ENCODE measurements at places on chromosomes 3 and 15. TPM values are rescaled to one million over a fixed set of nuclear protein-coding genes. Genes with fewer than 3 reads are reported as not detected.

DNA sequence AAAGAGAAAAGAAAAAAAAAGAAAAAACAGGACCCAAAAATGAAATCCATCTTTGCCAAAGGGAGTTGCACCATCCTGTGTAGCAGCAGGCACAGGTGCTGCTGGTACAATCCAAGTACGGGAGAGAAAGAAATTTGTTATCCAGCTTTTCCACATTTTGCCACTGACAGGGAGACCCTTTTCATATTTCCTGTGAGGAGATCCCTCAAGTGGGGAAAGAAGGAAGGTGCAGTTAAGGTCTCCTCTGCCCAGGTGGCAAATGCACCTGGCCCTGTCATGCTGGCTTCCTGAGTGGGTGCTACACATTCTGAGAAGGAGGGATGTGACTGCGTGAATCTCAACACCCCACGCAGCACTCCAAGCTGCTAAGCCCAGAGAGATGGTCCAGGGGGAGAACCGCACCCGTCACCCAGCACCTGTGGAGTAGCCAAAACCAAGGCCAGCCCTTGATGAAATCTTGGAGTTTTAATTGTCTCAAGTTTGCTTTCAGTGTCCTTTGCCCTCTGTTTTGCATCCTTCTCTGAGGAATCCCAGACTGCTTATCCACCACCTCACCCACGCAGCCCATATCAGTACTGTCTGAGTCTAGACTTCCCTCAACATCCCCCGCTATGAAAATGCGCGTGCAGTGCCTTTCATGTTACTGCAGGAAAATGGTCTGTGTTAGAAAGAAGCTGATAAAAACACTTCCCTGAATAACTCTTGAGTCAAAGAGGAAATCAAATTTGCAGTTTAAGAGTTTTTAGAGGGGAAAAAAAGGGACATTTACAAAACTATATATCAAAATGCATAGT lies 141.9 kb upstream of the THBS1 start:
- no peak for DNase-seq
- no peak overlapping the region for H3K27ac ChIP-seq
- H3K4me1 ChIP-seq = no peaks in the 10 kb centered on the region
- H3K27me3 ChIP-seq = peaks cover 19% of the 10 kb centered on the region

DNA sequence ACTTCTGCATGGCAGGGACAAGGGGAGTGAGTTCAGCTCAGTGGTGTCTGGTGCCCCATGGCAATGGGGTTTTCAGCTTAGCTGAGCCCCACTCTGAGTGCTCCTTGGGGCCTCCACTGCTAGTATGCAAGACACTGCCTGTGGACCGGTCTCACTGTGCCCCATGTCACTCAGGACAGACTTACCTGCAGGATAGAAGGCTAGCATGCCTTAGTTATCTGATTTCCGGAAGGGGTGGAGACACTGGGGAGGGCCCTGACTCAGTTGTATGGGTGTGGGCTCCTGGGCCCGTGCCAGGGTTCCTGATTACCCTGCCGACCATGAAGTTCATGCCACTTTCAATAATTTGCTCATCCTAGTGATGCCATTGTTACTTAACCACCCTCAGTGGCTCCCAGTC lies 4.3 kb upstream of the SLC6A20 start:
- no peak for DNase-seq
- H3K4me3 ChIP-seq = no peak overlapping the region
- no peaks in the 10 kb centered on the region for H3K36me3 ChIP-seq
- H3K27me3 ChIP-seq = peaks cover 29% of the 10 kb centered on the region

DNA sequence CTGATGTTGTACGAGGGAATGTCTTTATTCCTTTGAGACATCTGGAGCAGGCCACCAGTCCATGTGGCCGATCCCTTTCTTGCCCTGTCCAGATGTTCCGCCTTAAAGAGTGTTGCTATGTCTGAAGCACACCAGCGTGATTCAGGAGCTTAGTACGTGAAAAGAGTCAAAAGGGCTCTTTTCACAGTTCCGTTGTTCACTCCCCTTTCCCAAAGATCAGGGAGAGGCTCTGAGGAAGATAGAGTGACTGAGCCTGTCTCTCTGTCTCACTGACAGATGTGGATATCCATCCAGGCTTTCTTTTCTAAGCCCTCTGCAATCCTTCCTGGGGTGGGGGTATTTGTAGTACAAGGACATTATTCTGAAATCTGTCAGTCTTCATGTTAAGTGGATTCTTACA lies 262.5 kb upstream of the LRTM1 start:
- no peaks in the 10 kb centered on the region for H3K4me1 ChIP-seq
- no peaks in the 10 kb centered on the region for H3K27me3 ChIP-seq
- no peak overlapping the region for H3K4me3 ChIP-seq
- H3K36me3 ChIP-seq = no peaks in the 10 kb centered on the region
- no peak for DNase-seq

DNA sequence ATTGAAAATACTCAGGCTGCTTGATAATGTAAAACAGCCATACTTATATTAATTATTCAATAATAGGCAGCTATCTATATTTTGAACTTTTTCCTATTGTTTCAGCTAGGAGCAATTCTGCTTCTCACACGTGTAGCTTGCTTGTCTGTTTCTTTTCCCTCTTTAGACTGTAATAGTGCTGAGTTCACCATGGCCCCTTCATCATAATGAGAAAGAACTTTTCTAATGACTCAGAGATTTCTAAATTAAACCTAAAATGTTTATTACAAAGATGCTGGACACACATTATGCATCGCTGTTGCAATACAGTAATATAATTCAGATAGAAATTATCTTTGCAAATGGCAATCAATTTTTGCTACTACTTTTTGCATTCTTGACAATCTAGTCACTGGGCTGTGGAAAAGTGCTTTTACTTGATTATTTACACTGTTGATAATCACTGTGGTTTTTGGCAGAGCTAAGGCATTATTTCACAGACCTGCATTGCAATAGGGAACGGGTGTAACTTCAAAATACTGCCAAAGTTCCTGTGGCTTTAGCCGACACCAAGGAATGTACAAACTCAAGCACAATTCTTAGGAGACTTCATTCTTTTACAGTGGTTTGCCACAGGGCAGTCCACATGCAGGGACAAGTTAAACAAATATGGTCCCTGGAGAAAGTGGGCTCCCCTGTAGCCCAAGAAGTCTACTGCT lies 281.0 kb upstream of the TBL1XR1 start:
- H3K4me3 ChIP-seq = no peak overlapping the region
- H3K27me3 ChIP-seq = no peaks in the 10 kb centered on the region
- no peaks in the 10 kb centered on the region for H3K4me1 ChIP-seq
- no peaks in the 10 kb centered on the region for H3K36me3 ChIP-seq
- H3K27ac ChIP-seq = no peak overlapping the region
- no peak for DNase-seq

- H3K4me1 ChIP-seq = no peaks in the 10 kb centered on the region
- no peak overlapping the region for H3K27ac ChIP-seq
- DNase-seq = no peak
- H3K4me3 ChIP-seq = no peak overlapping the region
- H3K27me3 ChIP-seq = no peaks in the 10 kb centered on the region
- no peaks in the 10 kb centered on the region for H3K36me3 ChIP-seq
Observed at GRCh38 chr15:36024031-36024688, 478.2 kb upstream of the DPH6 start.

- H3K27me3 ChIP-seq = peaks cover 18% of the 10 kb centered on the region
- no peaks in the 10 kb centered on the region for H3K36me3 ChIP-seq
- H3K27ac ChIP-seq = no peak overlapping the region
- no peak for DNase-seq
- H3K4me3 ChIP-seq = no peak overlapping the region
Observed at GRCh38 chr3:122923611-122924010, 104.0 kb downstream of the SEMA5B start.

- no peaks in the 10 kb centered on the region for H3K27me3 ChIP-seq
- H3K4me3 ChIP-seq = no peak overlapping the region
- H3K36me3 ChIP-seq = peaks cover 4% of the 10 kb centered on the region
- peaks cover 16% of the 10 kb centered on the region for H3K4me1 ChIP-seq
- DNase-seq = no peak
Observed at GRCh38 chr3:14646589-14647413, 4.8 kb upstream of the CCDC174 start.

DNA sequence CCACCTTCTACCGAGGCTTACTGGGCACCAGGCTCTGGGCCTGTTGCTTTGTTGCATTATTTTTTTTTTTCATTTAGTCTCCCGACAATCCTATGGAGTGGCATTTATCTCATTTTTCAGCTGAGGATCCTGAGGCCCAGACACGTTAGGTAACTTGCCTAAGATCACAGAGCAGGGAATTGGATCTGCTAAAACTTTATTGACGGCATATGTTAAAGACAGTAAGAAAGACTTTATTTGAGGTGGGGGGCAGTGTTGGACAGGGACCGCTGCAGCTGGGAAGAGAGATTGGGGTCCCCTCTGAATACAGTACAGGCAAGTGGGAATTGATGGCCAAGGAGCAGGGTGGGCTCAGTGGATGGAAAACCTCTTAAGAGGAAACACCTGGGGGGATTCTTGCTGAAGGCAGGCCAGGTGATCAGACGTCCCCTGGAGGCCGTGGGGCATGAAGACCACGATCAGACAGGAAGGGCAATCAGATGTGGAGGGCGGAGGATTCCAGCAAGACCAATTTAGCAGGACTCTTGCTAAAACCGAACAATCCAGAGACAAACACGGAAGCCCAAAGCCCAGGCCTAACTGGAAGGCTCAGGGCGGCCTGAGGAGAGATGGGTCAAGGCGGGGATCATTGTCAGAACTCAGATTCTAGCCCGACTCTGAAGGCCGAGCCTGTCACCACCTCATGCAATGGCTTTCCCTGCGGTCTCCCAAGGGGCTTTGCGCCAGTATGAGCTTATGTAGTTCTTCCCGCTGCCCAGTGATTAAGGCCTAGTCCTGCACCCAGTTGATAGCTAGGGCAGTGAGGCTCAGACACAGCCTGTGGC lies 53.7 kb downstream of the RGMA start:
- peaks cover 2% of the 10 kb centered on the region for H3K27me3 ChIP-seq
- H3K4me3 ChIP-seq = no peak overlapping the region
- peaks cover 9% of the 10 kb centered on the region for H3K4me1 ChIP-seq
- no peak overlapping the region for H3K27ac ChIP-seq
- DNase-seq = no peak
- H3K36me3 ChIP-seq = no peaks in the 10 kb centered on the region

DNA sequence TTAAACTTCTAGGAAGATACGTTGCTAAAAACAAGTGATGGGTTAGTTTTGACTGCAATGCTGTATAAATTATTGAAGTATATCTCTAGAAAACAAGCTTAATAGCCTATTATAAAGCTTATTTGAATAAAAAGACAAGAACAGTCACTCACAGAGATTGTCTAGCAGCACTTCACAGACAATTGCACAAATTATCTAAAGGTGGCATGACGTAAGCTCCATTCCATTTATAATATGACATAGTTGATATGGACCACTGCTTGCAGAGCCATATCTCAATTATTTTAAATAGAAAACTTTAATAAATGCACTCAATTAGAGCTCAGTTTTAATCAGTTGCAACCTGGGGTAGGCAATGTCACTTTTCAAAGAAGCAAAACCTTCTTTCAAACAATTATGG lies 319.9 kb upstream of the GBE1 start:
- no peak overlapping the region for H3K27ac ChIP-seq
- DNase-seq = no peak
- H3K4me1 ChIP-seq = no peaks in the 10 kb centered on the region
- no peak overlapping the region for H3K4me3 ChIP-seq
- no peaks in the 10 kb centered on the region for H3K36me3 ChIP-seq
- peaks cover 4% of the 10 kb centered on the region for H3K27me3 ChIP-seq

GRCh38 chr15:82709081-82709420 lies 624 bp downstream of the AP3B2 start:
- no peak overlapping the region for H3K27ac ChIP-seq
- peak; percentile 39 for DNase-seq

DNA sequence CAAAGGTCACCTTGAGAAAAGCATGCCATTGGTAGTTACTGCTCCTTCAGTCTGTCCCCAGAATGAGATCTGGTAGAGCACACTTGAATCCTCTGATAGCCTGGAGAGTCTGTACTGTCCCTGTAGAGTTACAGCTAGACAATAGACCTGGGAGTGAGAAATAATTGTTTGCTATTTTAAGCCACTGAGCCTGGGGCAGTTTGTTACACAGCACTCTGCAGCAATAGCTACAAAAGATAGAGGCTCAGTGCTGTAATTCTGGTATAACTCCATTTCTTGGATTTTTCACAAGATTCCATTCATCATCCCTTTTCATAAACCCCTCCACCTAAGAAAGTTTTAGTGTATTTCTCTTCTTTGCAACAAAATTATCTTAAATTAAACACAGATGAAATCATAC lies 242.7 kb upstream of the ARRDC4 start:
- H3K36me3 ChIP-seq = no peaks in the 10 kb centered on the region
- no peak for DNase-seq
- no peak overlapping the region for H3K4me3 ChIP-seq
- peaks cover 2% of the 10 kb centered on the region for H3K27me3 ChIP-seq

GRCh38 chr15:100566850-100567628 lies 34.9 kb downstream of the LINS1 start:
- H3K4me1 ChIP-seq = peaks cover 19% of the 10 kb centered on the region
- H3K36me3 ChIP-seq = peaks cover 50% of the 10 kb centered on the region
- H3K27ac ChIP-seq = no peak overlapping the region
- H3K4me3 ChIP-seq = no peak overlapping the region
- no peaks in the 10 kb centered on the region for H3K27me3 ChIP-seq

DNA sequence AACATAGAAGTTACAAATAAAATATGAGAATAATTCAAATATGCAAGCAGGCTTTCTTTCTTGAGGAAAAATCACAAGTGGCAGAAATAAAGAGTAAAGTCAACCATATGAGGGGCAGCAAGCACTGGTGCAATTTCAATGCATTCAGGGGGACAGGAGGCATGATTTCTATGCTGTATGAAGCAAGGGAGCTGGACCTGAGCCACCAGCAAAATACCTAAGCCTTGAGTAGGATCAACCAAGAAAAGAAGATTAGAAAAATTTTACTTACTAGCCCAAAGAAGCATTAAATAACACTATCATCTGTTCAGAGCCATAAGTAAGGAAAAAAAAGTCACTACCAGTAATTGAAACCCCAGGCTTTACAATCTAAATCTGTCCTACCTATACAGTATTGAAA lies 6.3 kb downstream of the ADGRG7 start:
- no peak overlapping the region for H3K27ac ChIP-seq
- no peaks in the 10 kb centered on the region for H3K4me1 ChIP-seq
- no peak overlapping the region for H3K4me3 ChIP-seq
- peaks cover 12% of the 10 kb centered on the region for H3K27me3 ChIP-seq
- H3K36me3 ChIP-seq = no peaks in the 10 kb centered on the region
- DNase-seq = no peak

GRCh38 chr3:16363636-16364035 lies 98.6 kb downstream of the OXNAD1 start:
- DNase-seq = no peak

GRCh38 chr3:186643493-186643892 lies 3.3 kb downstream of the FETUB start:
- H3K36me3 ChIP-seq = no peaks in the 10 kb centered on the region
- peaks cover 3% of the 10 kb centered on the region for H3K4me1 ChIP-seq
- H3K4me3 ChIP-seq = no peak overlapping the region
- no peak for DNase-seq
- H3K27me3 ChIP-seq = peaks cover 18% of the 10 kb centered on the region

GRCh38 chr3:133443649-133444422 lies 44.0 kb downstream of the BFSP2 start:
- no peak overlapping the region for H3K4me3 ChIP-seq
- no peaks in the 10 kb centered on the region for H3K27me3 ChIP-seq
- DNase-seq = no peak
- peaks cover 49% of the 10 kb centered on the region for H3K4me1 ChIP-seq
- H3K27ac ChIP-seq = peak overlapping the region; percentile 53

SATB1 gene
- total RNA-seq = 471 TPM

EPHA6 gene
- not detected for total RNA-seq

SPESP1 gene
- total RNA-seq = 1.0 TPM

OR5K2 gene
- total RNA-seq = not detected

TERC gene
- total RNA-seq = 11.1 TPM

EPB42 gene
- total RNA-seq = not detected

THRB gene
- total RNA-seq = not detected

ARGFX gene
- total RNA-seq = not detected

PLSCR2 gene
- 0.25 TPM for total RNA-seq
